ENCODE measurements at places on chromosomes 3 and 15.

- DNase-seq = no peak
Observed at GRCh38 chr3:14440168-14440518, 37.7 kb downstream of the SLC6A6 start.

GRCh38 chr3:122826278-122826677, 31.4 kb downstream of the SLC49A4 start:
- DNase-seq = no peak

GRCh38 chr15:92453607-92454006, 59.9 kb downstream of the ST8SIA2 start:
- DNase-seq = no peak

DNA sequence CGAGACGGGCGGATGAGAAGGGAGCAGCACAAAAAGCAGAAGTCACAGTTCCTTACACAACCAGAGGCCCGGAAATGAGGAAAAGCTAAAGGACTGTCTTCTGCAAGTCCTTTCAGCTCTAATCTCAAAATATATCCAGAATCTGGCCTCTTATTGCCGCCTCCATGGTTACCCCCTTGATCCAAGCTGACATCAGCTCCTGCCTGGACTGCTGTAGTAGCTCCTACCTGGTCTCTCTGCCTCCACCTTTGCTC, 324.0 kb upstream of the ROPN1 start:
- DNase-seq = no peak

- no peak for DNase-seq
Observed at GRCh38 chr15:100301910-100302431, 39.8 kb downstream of the ADAMTS17 start.

- DNase-seq = peak; percentile 37
Observed at GRCh38 chr3:51371943-51372557, 13.0 kb upstream of the MANF start.

GRCh38 chr3:151423091-151423490, 37.8 kb downstream of the IGSF10 start:
- no peak for DNase-seq

GRCh38 chr3:195042743-195043606, 228.0 kb downstream of the XXYLT1 start:
- DNase-seq = no peak

- DNase-seq = no peak
Observed at GRCh38 chr3:20832963-20833362, 647.0 kb upstream of the SGO1 start.

DNA sequence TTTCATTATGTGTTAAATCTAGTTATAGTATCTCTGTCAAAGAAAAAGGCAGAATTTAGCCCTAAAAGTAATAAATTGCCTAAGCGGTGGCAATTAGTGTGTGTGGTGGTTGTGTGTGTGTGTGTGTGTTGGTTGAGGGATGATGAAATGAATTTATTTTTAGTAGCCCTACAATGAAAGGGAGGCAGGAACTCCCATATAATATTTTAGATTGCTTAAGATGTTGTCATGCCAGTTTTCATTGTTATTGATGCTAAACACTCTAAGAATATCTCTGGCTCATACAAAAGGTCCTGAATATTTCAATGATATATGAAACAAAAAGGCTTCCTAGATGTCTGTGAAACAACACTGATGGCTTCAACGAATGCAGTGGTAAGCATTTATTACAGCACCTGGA, 140.6 kb upstream of the TBC1D5 start:
- no peak for DNase-seq

DNA sequence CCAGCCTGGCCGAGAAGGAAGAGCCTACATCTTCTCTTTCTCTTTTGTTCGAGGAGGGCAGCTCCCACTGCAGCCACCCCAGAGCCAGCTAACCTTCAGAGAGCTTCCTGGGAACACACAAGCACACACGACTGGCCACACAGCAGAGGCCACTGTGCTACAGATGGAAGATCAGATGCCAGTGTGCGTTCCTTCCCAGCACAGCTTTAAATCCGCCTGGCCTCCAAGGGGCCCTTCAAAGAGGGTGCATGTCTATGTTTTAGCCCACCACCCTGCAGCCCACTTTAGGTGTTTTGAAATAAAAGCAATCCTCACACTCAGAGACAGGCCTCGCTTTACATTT, 12.4 kb downstream of the ALDH1A3 start:
- DNase-seq = no peak

DNA sequence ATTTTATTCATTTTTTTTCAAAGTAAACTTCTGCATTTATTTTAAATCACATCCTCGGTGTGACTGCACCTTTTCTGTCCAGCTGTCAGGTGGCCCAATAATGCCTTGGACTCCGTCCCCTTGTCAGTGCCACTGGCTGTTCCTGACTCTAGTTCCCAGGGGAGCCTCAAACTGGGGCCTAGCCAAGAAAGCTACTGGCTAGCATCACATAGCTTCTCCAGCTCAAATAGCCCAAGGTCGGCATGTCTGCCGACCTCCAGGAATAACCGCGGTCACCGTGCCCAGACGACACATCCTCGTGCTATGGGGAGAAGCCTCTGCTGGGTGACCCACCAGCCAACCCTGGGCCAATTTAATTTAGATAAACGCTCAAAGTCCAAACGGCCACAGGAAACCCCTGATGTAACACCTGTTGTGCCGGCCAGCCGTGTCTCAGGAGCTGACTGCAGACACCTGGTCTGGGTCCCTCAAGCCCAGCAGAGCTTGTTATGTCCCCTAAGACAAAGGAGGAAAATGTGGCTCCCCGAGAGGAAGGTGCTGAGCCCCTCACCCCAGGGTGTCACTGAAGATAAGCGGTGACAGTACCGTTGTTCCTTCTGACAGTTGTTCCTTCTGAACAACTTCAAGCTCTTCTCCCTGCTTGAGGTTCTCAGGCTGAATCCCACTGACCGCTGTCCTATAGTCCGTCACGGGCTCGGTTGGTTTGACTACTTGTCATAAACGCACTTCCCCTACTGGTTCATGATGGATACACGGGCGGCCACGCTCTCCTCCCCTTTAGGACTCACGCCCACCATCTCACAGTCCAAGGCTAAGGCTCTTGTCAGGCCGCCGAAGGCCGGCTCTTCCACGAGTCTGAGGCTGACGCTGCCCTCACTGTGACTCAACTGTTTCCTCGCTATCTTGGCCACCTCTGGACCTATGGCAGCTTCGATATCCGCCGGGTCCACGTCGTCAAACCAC, 126.2 kb downstream of the KLF13 start:
- no peak for DNase-seq

- DNase-seq = no peak
Observed at GRCh38 chr3:55935241-55935640, 448.1 kb upstream of the WNT5A start.

DNA sequence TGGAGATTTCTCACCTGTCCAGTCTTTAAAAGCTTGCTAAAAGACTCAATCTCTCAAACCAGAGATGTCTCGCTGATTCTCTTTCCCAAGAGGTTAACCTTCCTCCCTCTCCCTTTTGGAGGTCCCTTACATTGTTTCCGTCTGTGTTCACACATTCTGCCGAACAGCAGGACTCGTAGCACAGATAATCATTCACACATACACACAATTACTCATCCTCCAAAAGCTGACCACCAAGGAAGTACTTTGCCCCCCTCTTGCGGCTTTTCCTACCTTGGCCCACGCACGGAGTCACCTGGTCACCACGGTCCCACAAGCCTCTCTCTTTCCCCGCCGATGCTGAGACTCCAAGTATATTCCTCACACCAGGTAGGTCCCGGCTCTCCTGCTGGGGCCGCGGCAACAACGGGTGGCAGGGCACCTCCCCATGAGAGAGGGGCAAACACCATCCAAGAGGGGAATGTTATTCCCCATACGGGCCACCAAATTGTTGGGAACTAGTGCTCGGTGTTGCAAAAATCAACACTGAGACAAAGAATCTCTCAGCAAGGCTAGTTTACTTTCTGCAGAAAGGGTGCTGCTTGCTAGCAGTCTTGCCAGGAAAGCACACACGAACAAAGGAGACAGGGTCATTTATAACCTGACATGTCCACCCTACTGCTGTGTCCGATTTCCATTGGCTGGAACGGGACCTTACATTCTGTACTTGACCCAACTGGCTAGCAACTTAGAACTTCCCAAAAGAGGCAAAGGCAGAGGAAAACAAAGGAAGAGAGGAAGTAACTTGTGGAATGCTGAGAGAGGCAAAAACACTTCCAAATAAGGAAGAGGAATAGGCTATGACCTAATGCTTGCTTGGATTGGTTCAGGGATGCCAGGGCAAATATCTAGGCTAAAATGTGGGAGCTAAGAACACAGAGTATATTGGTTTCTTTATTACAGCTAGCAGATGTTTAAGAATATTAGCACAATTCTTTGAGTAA, 102.1 kb upstream of the NECTIN3 start:
- no peak for DNase-seq

DNA sequence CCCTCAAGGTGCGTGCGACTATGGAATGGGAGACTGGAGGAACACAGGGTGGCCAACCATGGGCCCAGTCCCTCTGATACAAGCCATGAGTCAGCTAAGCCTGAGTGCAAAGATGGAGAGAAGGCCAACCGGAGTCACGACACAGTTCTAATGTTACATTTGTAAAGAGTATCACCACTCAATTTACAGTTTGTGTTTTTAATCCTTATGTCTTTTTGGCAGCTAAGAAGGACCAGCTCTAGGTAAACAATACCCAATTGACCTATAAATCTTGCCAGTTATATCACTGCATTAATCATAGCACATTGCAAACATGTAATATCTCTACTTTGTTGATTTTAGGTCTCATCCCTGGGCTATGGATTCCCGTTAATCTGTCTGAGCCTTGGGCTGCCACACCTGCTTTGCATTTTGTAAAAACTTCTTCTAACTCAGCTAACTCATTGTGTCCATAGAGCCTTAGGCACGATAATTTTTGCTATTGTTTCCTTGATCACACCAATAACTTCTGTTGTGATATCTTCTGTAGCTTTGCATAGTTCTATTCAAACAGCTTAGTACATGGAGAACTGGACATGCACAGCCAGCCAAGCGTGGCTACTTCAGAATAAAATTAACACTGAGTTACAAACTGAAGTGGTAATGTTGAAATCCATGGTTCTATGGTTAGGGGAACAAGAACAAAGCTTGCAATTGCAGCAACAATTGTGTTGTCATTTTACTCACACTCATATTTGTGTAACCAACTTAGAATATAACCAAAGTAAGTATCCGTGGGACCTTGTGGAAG, 50.3 kb downstream of the LSM3 start:
- no peak for DNase-seq

GRCh38 chr3:180932819-180933218, 20.3 kb downstream of the FXR1 start:
- no peak for DNase-seq

DNA sequence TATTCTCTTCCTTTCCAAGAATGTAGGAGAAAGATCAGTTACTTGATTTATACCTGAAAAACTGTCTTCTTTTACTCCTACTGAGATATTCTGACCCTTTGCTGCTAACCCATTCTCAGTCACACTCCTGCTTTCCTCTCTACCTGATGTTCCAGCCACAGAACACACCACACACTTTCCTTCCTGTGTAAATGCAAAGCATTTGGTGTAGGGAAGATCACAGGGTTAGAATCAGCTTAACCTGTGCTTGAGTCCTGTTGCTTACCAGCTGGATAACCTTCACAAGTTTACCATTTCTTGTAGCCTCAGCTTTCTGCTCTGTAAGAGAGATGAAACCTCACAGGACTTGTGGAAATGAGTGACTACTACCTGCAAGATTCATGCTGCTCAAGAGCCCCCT, 489.8 kb upstream of the GOLIM4 start:
- no peak for DNase-seq

DNA sequence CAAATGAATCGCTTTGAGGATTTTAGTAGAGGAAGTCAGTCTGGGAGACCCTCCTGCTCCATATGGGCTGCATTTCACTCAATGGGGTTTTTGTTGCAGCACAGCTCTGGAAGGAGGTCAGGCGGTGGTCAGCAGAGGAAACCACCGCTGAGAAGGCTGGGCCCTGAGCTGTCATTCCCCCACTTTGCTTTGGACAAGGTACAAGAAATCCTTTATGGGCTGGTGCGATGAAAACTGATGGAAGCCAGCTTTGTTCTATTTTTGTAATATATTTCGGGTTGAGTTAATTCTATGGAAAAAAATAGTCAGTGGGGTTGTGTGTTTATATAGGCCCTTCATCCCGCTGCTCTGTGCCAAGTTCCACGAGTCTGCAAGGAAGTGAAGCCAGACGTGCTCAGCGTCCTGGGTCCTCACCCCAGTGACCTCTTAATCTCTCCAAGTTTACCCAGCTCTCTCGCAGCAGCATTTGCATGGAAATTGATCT, 157.1 kb upstream of the TMC3 start:
- DNase-seq = no peak

GRCh38 chr15:95325763-95326404, 1004.6 kb upstream of the NR2F2 start:
- DNase-seq = no peak

- DNase-seq = no peak
Observed at GRCh38 chr15:81054236-81054635, 53.5 kb downstream of the TLNRD1 start.

GRCh38 chr3:196357905-196358304, 19.7 kb upstream of the TM4SF19 start:
- DNase-seq = no peak

GRCh38 chr15:87944050-87944449, 312.5 kb downstream of the NTRK3 start:
- no peak for DNase-seq

DNA sequence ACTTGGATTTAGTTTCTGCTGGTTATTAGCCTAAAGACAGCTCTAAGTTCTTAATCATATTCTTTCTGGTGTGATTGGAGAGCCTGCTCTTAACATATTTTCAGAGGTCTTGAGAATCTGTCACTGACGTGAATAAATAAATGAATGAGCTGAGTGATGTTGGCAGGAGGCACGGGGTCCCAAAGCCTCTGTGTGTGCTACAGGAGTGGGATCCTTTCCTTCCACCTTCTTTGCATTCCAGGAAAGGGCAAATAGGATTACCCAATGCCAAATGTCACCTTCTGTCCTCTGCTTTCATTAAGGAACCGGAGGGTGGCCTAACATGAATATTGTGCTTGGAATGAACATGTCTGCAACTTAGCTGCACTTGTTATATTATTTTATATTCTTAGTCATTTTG, 53.1 kb downstream of the CD47 start:
- no peak for DNase-seq

DNA sequence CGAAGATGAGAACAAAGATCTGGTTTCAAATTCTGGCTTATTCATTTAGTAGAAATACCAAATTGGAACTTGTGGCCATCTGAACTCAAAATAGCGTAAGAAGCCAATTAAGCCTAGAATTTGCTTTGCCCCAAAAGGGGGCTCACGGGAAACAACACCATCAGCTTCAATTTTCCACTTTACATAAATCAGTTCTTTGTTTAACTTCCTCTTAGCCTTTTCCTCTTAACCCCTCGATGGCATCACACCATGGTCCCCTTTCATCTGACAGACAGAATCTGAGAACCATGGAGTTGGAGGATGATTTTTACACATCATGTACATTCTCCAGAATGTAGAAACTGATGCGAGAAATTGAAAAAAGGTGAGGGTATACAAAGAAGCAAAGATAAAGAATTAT, 207.0 kb downstream of the FOXP1 start:
- DNase-seq = no peak

DNA sequence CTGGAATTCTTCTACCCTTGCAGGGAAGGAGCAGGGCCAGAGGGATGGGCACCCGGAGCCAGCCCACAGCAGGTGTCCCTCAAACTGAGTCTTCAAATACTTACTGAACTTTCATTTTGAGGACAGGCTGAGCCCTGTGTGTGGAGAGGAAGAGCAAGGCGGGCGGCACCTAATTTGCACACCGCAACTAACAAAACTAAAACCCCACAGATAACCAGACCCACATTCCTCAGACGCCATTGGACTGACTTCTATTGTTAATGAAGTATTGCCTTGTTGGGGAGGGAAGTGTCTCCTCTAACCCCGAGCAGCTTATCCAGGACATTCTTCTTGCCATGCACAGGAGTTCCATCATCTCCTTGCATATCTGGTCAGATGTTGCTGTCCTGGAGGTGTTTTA, 105.2 kb upstream of the NR2E3 start:
- no peak for DNase-seq

All from NCI-H1694 (cell line).